Erythroblast (primary cell): ENCODE measurements at places on chromosomes 5 and 9.

DNA sequence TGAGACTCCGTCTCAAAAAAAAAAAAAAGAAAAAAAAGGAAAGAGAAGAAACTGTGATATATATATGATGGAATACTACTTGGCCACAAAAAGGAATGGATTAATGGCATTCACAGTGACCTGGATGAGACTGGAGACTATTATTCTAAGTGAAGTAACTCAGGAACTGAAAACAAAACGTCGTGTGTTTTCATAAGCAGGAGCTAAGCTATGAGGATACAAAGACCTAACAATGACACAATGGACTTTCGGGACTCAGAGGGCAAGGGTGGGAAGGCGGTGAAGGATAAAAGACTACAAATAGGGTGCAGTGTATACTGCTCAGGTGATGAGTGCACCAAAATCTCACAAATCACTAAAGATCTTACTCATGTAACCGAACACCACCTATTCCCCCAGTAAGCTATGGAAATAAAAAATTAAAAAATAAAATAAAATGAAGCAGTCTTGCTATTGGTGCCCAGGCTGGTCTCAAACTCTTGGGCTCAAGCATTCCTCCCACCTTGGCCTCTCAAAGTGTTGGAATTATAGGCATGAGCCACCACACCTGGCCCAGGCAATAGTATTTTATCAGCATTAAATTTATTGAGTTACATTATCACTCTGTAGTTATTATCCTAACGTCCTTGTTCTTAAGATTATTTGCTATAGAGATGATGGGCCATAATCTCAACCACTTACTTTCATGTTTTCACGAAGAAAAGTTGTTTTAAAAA is 71.5 kb upstream of the GPBP1 start:
- no peak for DNase-seq

GRCh38 chr5:6899221-6899620 is 186.0 kb downstream of the TENT4A start:
- no peak for DNase-seq

GRCh38 chr5:36743891-36744772 is 132.4 kb upstream of the NIPBL start:
- DNase-seq, result peak; percentile 39

DNA sequence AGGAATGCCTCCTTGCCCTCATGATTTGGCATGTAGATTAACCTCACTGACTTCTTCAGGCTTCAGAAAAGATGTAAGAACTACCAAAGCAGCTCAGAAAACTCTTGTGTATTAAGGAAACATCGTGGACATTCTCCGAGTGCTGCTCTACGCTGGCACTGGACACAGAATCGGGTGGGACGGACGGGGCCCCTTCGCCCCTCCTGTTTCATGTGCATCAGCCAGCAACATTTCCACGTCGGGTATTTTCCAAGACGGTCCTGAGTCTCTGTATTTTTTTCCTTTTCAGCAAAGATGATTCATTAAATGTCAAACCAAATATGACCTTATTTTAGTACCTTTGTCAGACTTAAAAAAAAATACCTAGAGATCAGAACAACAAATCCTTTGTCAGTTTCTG is 583.6 kb downstream of the CCDC171 start:
- DNase-seq, result no peak

GRCh38 chr5:139150367-139150999 is 47.7 kb downstream of the SIL1 start:
- no peak for DNase-seq

- no peak for DNase-seq
These were observed 58.7 kb downstream of the ICE1 start for GRCh38 chr5:5481206-5481605.

DNA sequence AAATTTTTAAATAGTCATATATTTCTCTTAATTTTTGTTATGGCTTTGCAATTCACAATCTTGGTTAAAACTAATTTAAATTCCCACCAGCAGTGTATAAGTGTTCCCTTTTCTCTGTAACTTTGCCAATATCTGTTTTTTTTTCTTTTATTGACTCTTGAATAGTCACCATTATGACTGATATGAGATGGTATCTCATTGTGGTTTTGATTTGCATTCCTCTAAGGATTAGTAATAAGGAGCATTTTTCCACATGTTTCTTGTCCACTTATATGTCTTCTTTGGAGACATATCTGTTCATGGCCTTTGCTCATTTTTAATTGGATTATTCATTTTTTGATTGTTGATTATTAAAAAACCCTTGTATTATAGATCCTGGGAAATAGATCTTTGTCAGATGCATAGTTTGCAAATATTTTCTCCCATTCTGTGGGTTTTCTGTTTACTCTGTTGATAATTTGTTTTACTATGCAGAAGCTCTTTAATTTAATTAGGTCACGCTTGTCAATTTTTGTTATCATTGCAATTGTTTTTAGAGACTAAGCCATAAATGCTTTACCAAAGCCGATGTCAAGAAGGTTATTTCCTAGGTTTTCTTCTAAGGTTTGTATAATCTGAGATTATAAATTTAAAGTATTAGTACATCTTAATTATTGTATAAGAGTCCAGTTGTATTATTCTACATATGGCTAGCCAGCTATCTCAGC is 610.9 kb downstream of the CHSY3 start:
- no peak for DNase-seq

GRCh38 chr9:15116130-15116580 is 190.9 kb downstream of the TTC39B start:
- no peak for DNase-seq

DNA sequence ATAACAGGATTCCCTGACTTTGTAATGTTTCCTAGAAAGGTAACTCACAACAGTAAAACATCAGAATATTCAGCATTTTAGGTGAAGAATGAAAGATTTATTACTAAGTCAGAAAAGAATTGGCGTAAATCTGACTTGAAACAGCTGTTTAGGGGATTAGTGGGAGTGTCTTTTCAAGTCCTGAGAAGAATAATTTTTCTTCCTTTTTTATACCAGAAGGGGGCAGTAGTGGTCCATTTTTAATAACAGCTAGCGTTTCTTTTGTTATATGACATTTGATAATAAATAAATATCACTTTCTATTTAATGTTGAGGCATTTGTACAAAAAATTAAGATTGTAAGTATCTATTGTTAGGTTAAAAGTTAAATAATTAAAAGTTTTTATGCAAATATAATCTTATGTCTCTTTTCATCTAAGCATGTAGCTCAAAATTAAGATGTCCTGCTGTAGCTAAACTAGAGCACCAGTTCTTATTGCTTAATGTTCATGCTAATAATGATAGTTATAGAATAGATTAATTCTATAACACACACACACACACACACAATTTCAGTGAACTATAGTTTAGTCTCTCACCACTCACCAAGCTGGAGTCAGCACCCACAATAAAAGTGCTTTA is 258.7 kb upstream of the ARRDC3 start:
- peak; percentile 61 for DNase-seq

GRCh38 chr5:180097926-180098325 is 26.4 kb upstream of the RNF130 start:
- no peak for DNase-seq
